HS-5 (cell line): ENCODE measurements at places on chromosomes 6 and 20.

- DNase-seq, result no peak
These were observed 27.6 kb upstream of the ADA start for GRCh38 chr20:44678990-44679611.

- DNase-seq, result no peak
These were observed 11.2 kb downstream of the KIZ start for GRCh38 chr20:21137078-21137477.

DNA sequence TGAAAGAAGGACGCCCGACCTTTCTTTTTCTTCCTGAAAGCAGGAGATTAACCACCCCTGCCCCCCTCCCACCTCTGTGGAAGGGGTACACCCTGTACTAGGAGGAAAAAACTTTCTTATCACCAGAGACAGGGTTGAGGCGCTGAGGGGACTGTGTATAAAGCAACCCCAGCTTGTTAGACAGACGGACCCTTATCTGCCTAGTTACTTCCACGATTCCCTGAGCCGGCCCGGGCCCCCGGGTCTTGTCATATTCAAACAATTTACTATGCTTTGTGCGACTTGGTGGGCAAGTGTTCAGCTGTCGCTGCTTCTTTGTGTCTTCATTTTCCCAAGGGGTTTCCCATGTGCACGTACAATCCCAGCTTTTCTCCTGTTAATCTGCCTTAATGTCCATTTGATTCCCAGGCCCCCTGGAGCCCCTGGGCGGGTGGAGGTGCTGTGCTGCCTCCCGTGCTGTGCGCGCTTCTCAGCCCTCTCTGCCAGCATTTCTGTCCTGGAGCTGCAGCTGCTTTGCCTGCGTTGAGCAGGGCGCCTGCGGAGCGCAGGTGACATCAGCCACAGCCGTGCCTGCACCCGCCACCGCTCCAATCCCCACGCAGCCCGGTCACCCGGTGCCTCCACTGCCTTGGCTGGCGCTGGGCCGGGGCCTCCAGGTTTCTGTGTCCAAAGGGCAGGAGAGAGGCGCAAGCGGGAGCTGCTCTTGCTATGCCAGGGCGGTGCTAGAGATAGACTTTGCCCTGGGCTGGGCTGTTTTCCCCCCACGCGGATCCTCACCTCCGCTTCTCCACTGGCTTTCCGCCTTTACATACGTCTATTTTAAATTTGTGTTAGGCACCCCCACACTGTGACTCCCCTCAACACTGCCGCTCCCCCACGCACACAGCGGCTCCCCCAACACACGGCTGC, 96.2 kb downstream of the TTLL2 start:
- no peak for DNase-seq

- DNase-seq, result no peak
These were observed 31.9 kb downstream of the SHLD1 start for GRCh38 chr20:5781798-5782750.

GRCh38 chr20:16966276-16966880, 218.2 kb downstream of the OTOR start:
- no peak for DNase-seq

DNA sequence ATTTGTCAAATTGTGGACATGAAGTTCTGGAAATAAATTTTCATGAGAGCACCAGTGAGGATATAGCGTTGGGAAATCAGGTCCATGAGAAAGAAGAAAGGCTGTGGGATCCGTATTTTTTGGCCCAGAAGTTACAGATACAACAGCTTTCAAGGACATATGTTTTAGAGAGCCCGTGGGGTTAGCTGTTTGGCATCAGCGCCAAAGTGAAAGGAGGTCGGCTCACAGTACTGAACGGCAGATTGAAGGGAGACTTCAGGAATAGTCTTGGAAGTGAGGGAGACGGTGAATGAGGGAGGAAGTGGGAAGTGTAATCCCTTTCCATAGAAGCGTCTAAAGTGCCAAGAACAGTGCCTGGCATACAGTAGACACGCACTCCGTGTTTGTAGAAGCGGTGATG, 31.8 kb downstream of the ZDHHC14 start:
- no peak for DNase-seq

- no peak for DNase-seq
These were observed 76.6 kb upstream of the RBM24 start for GRCh38 chr6:17204533-17204932.

GRCh38 chr20:2301164-2301622, 5.4 kb downstream of the TGM3 start:
- DNase-seq, result no peak

GRCh38 chr20:63226042-63226943, 9.4 kb upstream of the BIRC7 start:
- no peak for DNase-seq

GRCh38 chr20:32282461-32282860, 5.0 kb downstream of the KIF3B start:
- DNase-seq, result no peak

GRCh38 chr6:169019727-169020491, 233.7 kb downstream of the THBS2 start:
- DNase-seq, result no peak

GRCh38 chr6:142323377-142323776, 21.6 kb downstream of the ADGRG6 start:
- DNase-seq, result no peak

DNA sequence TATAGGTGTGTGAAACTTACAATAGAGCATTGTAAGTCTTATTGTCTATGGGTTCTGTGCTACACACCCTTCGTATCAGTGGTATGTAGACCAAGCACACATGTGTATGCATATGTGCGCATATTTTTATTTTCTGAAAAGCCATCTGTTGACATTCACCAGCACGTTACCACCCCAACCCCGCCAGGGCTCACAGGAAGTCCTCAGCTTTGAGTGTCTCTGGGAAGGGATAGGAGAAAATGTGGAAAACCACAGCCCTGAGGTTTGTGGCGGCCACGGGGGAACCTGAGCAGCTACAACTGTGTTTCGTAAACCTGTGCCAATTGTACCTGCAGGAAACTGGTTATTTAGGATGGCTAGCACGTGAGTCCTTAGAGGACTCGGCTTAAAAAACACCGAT, 123.3 kb upstream of the PHACTR3 start:
- DNase-seq, result no peak

GRCh38 chr20:39289316-39289715, 327.2 kb downstream of the DHX35 start:
- DNase-seq, result no peak

DNA sequence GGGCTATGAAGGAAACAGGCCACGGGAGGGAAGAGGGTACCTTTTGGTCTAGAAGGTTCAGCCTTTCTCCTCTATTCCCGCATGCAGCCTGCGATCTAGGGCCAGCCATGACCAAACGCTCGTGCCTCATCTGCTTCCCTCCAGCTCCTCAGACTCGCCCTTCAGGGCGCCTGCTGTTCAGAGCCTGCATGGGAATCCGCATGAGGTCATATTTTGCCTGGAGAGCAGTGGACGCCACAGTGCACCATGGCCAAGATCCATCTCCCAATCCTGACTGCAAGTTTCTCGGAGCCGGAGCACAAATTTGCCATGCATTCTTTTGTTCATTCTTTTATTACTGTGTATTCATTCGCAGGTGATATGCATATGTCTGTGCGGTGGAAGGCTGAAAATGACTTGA, 608.1 kb downstream of the QKI start:
- DNase-seq, result no peak

GRCh38 chr6:29927841-29928388, 14.4 kb upstream of the HLA-A start:
- no peak for DNase-seq

GRCh38 chr20:4260102-4260501, 244.7 kb upstream of the RNF24 start:
- no peak for DNase-seq

- DNase-seq, result no peak
These were observed 58.0 kb upstream of the CD93 start for GRCh38 chr20:23143986-23144690.

DNA sequence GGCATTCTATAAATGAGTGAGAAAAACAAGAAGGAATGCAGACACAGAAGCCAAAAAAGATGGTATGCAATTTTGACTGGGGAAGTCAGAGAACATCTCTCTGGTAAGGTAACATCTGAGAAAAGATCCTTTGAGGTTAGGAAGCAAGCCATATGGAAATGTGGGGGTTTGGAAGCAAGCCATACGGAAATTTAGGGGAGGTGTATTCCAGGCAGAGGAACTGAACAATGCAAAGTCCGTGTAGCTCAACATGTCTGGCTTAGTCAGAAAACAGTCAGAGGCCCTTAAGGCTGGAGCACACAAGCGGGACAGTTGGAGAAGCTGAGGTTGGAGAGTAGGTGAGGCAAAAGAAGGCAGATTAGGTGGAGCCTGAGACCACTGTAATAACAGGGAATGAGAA, 35.3 kb downstream of the RALGAPA2 start:
- peak; percentile 1 for DNase-seq

- DNase-seq, result peak; percentile 74
These were observed 67.6 kb upstream of the BTBD3 start for GRCh38 chr20:11849976-11850670.

DNA sequence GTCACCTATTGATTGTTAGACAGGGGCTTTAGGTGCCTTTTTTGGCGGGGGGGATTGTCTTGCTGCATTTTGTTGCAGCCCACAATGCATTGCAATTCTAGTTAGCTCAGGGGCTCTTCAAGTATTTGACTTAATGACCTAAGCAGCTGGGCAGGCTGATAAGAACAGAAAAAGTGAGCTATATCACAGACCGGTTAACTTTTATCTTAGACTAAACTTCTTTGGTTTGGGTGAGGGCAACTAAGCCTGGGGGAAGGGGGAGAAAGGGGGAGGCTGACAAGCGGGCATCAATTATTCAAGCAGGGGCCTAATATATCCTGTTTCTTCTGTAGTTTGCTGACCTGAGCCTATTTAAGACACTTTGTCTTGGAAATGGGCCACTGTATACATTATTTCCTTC, 66.0 kb upstream of the GPR6 start:
- no peak for DNase-seq

GRCh38 chr6:14075095-14075503, 42.5 kb upstream of the CD83 start:
- no peak for DNase-seq

DNA sequence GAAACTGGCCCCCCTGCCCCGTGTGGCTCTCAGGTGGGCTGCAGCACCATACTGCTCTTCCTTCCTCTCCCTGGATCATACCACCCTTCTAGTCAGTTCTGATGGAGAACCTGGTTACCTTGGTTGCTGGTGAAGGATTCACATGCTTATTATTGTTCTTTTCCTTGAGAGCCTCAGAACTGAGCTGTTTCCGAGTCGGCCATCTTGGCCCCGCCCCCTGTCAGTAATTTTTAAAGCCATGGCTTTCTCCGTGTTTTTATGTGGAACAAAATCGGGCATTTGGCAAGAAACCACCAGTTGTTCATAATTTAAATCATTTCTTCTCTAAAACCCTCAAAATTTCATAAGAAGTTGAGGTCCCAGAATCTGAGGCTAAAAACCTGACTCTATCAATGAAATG, 493.8 kb downstream of the NKAIN2 start:
- no peak for DNase-seq

DNA sequence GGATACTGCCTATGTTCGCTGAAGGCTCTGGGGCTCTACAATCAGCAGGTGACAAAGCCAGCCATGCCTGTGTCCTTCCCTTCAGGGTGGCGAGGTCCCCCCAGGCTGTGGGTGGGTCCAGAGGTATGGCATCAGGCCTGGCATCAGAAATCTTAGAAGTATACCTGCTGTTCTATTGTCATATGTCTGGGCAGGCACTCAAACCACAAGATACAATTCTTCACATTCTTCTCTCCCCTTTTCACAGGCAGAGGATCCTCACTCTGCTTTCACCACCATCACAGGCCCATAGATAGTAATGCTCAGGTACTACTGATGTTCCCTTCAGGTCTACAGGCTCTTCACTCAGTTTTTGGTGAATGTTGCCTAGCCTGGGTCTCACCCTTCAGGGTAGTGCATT, 1180.0 kb upstream of the CITED2 start:
- no peak for DNase-seq

GRCh38 chr6:37138856-37139229, 31.1 kb upstream of the PIM1 start:
- no peak for DNase-seq

DNA sequence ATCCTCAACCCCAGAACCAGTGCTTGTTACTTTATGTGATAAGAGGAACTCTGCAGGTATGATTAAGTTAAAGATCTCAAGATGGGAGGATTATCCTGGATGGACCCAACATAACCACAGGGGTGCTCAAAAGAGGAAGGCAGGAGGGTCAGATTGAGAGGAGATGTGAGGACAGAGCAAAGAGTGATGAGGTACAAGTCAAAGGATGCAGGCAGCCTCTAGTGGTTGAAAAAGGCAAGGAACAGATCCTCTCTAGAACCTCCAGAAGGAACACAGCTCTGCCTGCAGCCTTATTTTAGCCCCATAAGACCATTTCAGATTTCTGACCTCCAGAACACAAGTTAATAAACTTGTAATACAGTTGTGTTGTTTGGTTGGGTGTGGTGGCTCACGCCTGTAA, 41.2 kb downstream of the PDSS2 start:
- no peak for DNase-seq

- DNase-seq, result no peak
These were observed 324.2 kb upstream of the HSF2 start for GRCh38 chr6:122075084-122075838.

DNA sequence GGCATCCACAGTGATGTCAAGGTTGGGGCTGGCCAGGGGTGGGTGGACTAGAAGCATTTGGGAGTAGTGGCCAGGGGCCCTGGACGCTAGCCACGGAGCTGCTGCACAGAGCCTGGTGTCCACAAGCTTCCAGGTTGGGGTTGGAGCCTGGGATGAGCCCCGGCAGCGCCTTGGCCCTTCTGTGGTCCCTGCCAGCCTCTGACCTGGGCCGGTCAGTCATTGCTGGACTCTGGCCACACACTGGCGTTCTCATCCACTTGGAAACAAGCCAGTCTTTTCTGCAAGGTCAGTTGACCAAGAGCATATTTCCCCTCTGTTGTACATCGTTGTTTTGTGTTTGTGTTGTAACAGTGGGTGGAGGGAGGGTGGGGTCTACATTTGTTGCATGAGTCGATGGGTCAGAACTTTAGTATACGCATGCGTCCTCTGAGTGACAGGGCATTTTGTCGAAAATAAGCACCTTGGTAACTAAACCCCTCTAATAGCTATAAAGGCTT, 8.4 kb downstream of the PSMA7 start:
- no peak for DNase-seq

DNA sequence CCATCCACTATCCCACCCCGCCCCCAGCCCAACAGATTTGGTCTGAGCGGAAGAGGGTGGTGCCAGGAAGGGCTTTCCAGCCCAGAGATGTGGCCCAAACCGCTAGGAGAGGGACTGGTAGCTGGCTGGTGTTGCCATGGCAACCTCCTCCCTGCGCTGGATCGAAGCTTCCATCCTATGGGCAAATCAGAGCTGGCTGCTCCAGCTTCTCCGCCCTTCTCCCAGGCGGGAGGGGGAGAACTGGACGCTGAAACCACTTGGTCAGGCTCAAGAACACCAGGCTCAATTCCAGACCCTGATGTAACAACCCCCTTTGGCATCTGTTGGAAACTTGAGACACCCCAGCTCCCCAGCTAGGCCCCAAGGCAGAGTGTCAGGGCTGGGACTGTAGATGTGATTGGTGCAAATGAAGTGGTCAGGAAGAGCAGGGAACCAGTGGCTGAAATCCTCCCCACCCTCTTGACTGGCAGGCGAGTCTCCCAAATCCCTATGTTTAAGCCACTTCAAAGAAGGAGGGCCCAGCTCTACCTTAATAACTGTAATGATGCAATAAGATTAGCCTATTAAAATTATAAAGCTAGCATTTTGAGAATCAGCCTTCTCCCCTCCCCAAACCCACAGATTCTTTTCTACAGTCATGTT, 4.2 kb downstream of the RIMS4 start:
- DNase-seq, result no peak
